ENCODE measurements at places on chromosomes 5 and 9. TPM values are rescaled to one million over a fixed set of nuclear protein-coding genes. Genes with fewer than 3 reads are reported as not detected.

Gene ACOT12
- total RNA-seq: 0.57 TPM

Gene COL27A1
- 29.2 TPM for total RNA-seq

Gene SCGB3A1
- not detected for total RNA-seq

Gene TTF1
- 8.0 TPM for total RNA-seq

Gene CDC20B
- total RNA-seq: not detected
